ENCODE measurements at places on chromosomes 6 and 20.

GRCh38 chr6:149313861-149314260, 3.7 kb upstream of the TAB2 start:
- H3K36me3 ChIP-seq: peaks cover 10% of the 10 kb centered on the region
- no peaks in the 10 kb centered on the region for H3K27me3 ChIP-seq
- H3K4me1 ChIP-seq: peaks cover 28% of the 10 kb centered on the region
- no peak for DNase-seq

GRCh38 chr20:58701431-58702160, 9.0 kb downstream of the NPEPL1 start:
- H3K4me3 ChIP-seq: no peak overlapping the region
- no peak for DNase-seq
- peak overlapping the region; percentile 28 for H3K27ac ChIP-seq

DNA sequence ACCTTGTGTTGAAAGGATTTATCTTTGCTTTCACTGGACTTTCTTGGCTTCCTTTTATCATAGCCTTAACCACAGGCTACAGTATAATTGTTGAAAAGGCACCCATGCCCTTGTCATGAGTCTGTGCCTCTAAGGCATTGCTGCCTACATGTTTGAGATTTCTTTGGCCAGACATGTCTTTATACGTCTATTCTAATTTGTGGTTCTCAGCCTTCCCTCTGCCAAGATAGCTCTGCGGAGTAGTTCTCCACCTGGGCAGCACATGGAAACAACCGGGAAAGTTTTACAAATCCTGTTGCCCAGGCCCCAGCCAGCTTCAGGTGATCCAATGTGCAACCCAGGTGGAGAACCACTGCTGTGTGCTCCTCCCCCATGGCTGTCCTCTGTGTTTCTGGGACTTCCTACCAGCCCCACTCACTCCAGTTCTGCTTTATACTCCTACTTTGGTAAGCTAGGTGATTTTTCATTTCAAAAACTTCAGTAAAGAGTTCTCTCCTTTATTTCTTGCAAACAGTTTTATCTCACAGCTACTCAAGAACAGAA, 159.6 kb upstream of the MYLIP start:
- H3K27ac ChIP-seq: no peak overlapping the region
- no peaks in the 10 kb centered on the region for H3K36me3 ChIP-seq
- DNase-seq: no peak
- no peak overlapping the region for H3K4me3 ChIP-seq

DNA sequence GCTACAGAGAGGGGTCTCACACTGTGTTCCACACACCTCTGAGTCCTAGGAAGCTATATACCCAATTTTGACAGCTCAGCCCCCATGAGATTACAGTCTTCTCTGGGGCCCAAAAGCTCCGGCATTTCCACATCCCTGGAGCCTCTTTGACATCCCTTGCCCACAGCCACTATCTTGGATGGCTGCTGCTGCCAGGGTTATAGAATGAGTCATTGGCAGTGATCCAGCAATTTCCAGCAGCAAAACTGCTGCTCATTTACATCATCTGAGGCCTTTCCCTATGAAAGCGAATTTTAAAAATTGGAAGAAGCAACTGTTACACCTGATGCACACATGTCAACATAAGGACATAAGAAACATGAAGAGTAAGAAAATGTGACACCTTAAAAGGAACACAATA, 590.7 kb downstream of the MEI4 start:
- H3K27me3 ChIP-seq: no peaks in the 10 kb centered on the region
- H3K27ac ChIP-seq: no peak overlapping the region
- no peak for DNase-seq
- no peaks in the 10 kb centered on the region for H3K36me3 ChIP-seq
- H3K4me1 ChIP-seq: no peaks in the 10 kb centered on the region
- no peak overlapping the region for H3K4me3 ChIP-seq

- DNase-seq: no peak
- H3K27ac ChIP-seq: no peak overlapping the region
- H3K4me1 ChIP-seq: peaks cover 12% of the 10 kb centered on the region
These were observed 1.9 kb upstream of the VGLL2 start for GRCh38 chr6:117263353-117263927.

- H3K27me3 ChIP-seq: no peaks in the 10 kb centered on the region
- no peaks in the 10 kb centered on the region for H3K4me1 ChIP-seq
- no peak for DNase-seq
These were observed 48.9 kb downstream of the CDK5RAP1 start for GRCh38 chr20:33352258-33353012.

GRCh38 chr6:12586721-12587480, 129.7 kb upstream of the PHACTR1 start:
- H3K36me3 ChIP-seq: no peaks in the 10 kb centered on the region
- no peaks in the 10 kb centered on the region for H3K27me3 ChIP-seq
- no peak overlapping the region for H3K4me3 ChIP-seq
- no peak overlapping the region for H3K27ac ChIP-seq
- no peak for DNase-seq

DNA sequence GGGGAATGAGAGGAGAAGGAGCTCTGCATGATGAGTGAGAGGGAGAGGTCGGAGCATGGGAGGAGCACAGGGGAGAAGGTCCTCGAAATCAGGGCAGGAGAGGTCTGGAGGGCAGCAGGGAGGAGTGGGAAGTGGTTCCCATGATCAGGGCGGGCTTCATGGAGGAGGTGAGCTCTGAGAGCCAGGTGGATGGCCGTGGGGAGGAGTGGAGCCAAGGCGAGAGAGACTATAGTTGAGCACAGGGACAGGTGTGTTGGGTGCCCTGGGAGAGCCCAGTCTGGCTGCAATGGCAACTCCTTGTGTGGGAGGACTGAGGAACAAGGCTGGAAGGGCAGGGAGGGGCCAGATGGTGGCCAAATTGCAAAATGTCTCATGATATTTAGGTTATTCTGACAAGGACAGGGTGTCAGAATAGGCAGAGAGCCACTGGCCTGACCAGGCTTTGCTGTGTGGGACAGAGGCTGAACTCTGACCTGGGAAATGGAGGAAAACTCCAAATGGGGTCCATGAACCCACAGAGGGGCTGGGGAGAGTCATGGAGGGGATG, 21.4 kb downstream of the TTBK1 start:
- peaks cover 5% of the 10 kb centered on the region for H3K4me1 ChIP-seq
- DNase-seq: no peak
- no peak overlapping the region for H3K27ac ChIP-seq
- H3K36me3 ChIP-seq: no peaks in the 10 kb centered on the region
- peaks cover 66% of the 10 kb centered on the region for H3K27me3 ChIP-seq

DNA sequence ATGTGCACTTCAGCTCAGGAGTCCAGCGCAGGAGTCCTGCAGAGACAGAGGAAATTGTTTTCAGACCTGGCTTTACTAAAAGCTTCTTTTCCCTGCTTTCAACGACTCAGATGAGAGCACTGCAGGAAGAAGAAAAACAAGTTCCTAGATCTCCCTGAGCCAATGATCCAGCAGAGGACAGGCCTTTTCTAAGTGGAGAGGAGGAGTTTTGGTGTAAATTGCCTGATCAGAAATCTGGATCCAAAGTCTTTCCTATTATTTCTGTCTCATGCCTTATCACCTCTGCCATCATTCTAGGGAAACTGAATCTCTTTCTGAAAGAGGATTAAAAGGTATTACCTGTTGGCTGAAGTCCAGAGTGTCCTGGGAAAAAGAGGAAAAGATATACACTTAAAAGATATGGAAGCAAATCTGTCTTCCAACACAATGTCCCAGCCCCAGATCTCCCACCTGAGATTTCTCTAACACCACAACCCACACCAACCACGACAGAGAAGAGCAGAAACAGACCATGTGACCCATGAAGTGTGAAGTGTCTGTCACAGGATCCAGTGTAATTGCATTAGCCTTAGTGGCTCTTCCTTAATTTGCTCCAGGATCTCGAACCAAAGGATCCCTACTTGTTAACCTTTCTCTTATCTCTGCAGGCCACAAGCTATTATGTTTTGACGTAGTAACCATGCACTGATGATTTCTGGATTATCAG, 23.1 kb upstream of the HLA-DRB5 start:
- H3K4me1 ChIP-seq: no peaks in the 10 kb centered on the region
- H3K4me3 ChIP-seq: no peak overlapping the region
- H3K27ac ChIP-seq: no peak overlapping the region
- H3K27me3 ChIP-seq: peaks cover 41% of the 10 kb centered on the region
- no peak for DNase-seq
- H3K36me3 ChIP-seq: no peaks in the 10 kb centered on the region

DNA sequence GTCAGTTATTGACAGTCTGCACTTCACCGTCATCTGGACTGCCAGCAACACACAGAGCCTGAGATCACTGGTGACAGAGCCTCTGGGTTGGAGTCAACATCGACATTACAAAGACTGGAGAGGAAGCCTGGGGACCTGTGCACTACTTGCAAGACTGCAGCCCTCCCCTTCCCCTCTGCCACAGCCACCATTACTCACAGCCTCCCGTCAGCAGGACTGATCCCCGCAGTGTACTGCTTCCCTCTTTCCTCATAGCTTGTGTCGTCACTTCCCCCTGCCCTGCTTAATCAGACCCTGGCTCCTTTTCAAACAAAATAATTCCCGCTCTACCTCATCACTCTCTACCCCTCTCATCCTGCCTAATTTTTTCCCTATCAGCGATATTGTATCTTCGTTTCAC, 235.5 kb upstream of the KCNQ5 start:
- DNase-seq: no peak
- no peaks in the 10 kb centered on the region for H3K27me3 ChIP-seq

- H3K27ac ChIP-seq: no peak overlapping the region
- no peak overlapping the region for H3K4me3 ChIP-seq
- no peaks in the 10 kb centered on the region for H3K27me3 ChIP-seq
- H3K4me1 ChIP-seq: no peaks in the 10 kb centered on the region
These were observed 261.9 kb downstream of the PHF3 start for GRCh38 chr6:63897459-63897858.

DNA sequence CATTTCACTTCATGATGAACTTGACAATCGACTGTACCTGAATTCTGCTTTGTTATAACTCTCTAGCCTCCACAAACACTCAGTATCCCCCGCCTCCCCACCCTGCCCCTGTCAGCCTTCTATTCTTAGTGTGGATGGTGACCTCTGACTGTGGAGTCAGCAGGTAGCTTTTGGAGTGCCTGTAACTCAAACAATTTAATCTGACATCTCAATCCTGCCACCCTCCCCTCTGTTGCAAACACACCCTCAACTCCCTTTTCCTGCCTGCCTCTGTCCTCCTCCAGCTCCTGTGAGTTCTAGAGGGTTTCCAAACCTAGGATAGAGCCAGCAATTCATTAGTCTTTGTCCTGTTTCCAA, 20.3 kb downstream of the DAAM2 start:
- no peak overlapping the region for H3K4me3 ChIP-seq
- no peaks in the 10 kb centered on the region for H3K4me1 ChIP-seq
- H3K36me3 ChIP-seq: no peaks in the 10 kb centered on the region
- peaks cover 5% of the 10 kb centered on the region for H3K27me3 ChIP-seq

DNA sequence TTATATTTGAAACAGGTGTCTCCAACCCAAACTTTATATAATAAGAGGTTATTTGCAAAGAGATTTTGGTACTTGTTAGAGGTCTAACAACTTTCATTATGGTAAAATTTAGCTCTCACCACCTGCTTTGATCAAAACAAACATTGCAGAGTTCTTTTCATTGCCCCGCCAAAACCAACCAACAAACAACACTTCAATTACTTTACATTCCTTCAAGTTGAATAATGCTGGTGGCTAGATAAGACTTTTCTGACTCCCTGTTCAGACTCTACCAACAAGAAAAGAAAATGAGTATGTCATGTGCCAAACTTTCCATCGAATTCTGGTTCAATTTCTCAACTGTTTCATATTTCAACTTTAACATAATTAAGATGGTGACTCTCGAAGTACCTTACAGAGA, 311.1 kb downstream of the ADGRG6 start:
- no peak overlapping the region for H3K27ac ChIP-seq
- H3K36me3 ChIP-seq: peaks cover 2% of the 10 kb centered on the region
- DNase-seq: no peak

GRCh38 chr6:159677506-159678165, 15.4 kb downstream of the SOD2 start:
- DNase-seq: no peak
- H3K27me3 ChIP-seq: no peaks in the 10 kb centered on the region
- H3K36me3 ChIP-seq: peaks cover 49% of the 10 kb centered on the region
- peaks cover 15% of the 10 kb centered on the region for H3K4me1 ChIP-seq

- peak; percentile 77 for DNase-seq
- H3K27me3 ChIP-seq: peaks cover 32% of the 10 kb centered on the region
- no peak overlapping the region for H3K4me3 ChIP-seq
These were observed 17.5 kb upstream of the FAM110A start for GRCh38 chr20:815914-816606.

DNA sequence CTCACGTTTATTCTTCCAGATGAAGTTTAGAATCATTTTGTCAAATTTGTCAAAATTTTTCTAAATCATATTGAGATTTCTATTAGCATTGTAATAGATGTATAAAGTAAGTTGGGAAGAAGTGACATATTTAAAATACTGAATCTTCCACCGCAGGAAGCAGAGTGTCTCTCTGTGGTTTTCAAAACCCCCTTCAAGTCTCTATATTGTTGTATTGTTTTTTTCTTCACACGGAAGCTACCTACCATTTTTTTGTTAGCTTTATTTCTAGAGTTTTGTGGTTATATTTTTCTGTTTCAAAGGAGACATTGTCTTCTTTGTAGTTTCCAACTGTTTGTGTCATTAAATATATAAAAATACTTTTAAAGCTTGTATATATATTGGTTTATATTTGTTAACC, 188.6 kb downstream of the ZDHHC14 start:
- no peak for DNase-seq
- peaks cover 35% of the 10 kb centered on the region for H3K27me3 ChIP-seq
- peaks cover 2% of the 10 kb centered on the region for H3K36me3 ChIP-seq

GRCh38 chr6:11431455-11431937, 106.1 kb upstream of the TMEM170B start:
- no peak for DNase-seq
- H3K27ac ChIP-seq: no peak overlapping the region

- no peak for DNase-seq
- peak overlapping the region; percentile 20 for H3K27ac ChIP-seq
- peaks cover 50% of the 10 kb centered on the region for H3K4me1 ChIP-seq
- H3K27me3 ChIP-seq: no peaks in the 10 kb centered on the region
- no peak overlapping the region for H3K4me3 ChIP-seq
- peaks cover 28% of the 10 kb centered on the region for H3K36me3 ChIP-seq
These were observed 81.0 kb downstream of the FYN start for GRCh38 chr6:111792241-111792640.

Data from activated naive CD4-positive, alpha-beta T cell treated with anti-CD3 and anti-CD28 coated beads, Interleukin-2, amount 10 ng/mL, durations not matched to agents 7 days and 5 days (primary cell).